ENCODE measurements at places on chromosomes 12 and 14. TPM values are rescaled to one million over a fixed set of nuclear protein-coding genes. Genes with fewer than 3 reads are reported as not detected.

The PTPRB gene
- total RNA-seq, result 151 TPM

The NR1H4 gene
- total RNA-seq, result not detected

The LTB4R gene
- total RNA-seq, result 10.5 TPM

The RIC8B gene
- 13.7 TPM for total RNA-seq

The OR6C2 gene
- not detected for total RNA-seq

The AP4S1 gene
- 7.2 TPM for total RNA-seq

The ABCC9 gene
- not detected for total RNA-seq

The MYO1A gene
- total RNA-seq, result not detected

The SCAF11 gene
- 95.0 TPM for total RNA-seq

The OR11H7 gene
- not detected for total RNA-seq

DNA sequence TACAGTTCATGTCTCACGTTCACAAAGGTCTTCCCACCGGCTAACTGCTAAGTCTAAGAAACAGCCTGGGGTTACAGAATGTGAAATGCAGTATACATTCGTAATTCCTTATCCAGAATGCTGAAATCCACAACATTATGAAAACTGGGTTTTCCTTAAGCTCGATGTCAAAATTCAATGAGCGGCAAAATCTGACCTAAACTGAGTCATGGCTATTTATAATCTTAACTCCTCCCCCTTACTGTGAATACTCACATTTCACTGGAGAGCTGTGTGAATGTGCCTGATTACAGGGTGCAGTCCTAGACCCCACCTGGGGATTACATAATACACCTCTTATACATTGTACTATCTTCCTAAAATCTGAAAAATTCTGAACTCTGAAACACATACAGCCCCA lies 35.3 kb downstream of the STX2 start:
- no peak for DNase-seq

DNA sequence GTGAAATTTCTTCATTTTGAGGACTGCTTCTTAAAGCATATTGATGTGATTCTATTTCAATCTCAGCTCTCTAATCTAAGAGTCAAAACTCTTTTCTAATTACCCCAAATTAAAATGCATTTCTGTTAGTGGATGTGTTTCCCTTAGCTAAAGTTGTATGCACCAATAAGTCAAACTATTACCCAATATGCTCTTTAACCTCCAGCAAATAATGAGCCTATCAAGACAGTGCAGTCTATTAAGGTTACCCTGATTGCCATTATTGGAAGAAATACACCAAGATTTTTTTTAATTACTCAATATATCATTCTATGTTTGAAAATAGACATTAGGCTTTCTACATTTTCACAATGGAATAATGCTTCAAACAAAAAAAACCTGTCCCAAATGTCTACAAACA lies 310.0 kb downstream of the BTG1 start:
- DNase-seq, result no peak

- no peak for DNase-seq
Observed at GRCh38 chr12:130226126-130226525, 63.9 kb downstream of the FZD10 start.

DNA sequence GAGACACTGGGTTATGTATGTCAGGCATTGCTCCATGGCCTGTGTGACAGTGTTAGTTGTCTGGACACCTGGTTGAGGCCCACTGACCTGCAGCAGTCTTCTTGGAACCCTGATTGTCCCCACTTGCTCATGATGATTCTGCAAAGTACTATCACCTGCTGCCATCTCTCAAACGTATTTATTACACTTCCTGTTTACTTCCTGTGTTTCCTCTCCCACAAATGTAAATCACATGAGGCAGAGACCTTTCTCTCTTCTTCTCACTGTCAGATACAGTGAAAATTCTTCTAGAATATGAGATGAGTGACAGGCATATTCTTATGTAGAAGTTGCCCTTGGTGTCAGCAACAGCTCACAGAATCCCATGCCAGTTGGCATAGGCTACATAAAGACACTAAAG lies 186.9 kb upstream of the CNTN1 start:
- DNase-seq, result no peak

DNA sequence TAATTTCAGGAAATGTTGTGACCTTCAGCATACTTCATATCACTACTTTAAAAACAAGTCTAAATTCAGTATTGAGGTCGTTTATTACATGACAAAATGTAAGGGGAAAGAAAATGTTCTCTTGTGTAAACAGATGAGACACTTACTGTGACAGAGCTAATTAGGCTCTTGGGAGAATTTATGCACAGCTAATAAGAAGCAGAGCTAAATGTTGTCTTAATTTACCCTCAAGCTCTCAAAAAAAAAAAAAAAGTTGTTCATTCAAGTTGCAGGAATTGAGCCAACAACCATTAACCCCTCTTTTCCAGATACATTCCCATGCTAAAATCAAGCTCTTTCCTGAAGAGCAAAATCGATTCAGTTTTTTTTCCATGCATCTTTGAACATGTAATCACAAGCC lies 1419.4 kb downstream of the FSCB start:
- no peak for DNase-seq

- no peak for DNase-seq
Observed at GRCh38 chr14:71748196-71748595, 184.0 kb upstream of the RGS6 start.

DNA sequence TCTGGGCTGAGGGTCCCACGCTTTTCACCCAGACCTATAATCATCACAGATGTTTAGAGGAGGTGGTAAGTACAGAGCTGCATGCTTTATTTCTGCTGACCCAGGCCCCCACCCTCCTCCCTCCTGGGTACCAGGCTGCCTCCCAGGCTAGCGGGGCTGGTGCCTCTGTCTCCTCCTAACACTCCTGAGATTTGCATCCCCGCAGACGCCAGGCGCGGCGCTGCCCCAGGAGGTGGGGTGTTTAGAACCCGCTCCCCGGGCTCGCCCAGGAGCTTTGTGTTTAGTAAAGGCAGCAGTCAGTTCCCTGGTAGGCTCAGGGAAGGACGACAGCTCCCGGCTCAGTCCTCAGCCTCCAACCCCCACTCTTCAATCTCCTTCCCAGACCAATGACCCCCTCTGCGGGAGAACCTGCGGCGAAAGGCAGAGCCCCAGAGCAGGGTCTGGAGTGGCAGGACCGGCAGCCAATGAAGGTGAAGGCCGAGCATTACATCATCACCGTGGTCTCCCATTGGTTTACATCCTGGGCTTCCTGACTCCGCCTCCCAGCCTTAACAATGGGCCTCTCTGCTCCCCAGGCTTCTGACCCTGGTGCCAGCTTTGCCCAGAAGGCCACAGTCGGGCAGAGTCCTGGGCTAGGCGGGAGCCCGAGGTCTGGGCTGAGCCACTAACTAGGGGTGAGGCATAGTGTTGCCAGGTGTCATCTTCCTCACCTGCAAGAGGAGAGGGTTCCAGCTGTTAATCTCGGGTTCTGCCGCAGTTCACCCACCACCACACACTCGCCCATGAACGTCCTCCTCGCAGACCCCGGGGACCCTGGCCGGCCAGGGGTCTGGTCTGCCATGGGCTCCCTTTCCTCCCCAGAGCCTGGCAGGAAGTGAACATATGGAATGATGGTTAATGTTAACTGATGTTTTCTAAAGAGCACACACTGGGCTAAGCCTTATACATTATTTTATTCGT lies 57.5 kb downstream of the CALM1 start:
- DNase-seq, result peak; percentile 95

DNA sequence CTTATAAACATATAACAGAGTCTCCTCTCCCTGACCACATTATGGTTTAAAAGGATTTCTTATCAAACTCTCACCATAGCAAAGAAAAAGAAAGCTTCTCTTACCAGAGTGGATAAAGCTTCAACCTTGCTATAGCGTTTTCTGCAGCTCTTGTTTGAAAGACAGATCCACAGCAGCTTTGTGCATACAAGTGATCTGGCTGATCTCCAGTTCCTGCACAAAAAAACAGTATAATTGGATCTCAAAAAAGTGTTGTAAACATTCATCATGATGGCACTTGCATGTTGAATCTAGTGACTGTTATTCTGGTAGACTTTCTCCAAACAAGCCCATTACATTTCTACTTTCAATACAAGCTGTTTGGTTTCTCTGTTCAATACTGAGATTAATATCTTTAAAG lies 178.9 kb upstream of the MGAT4C start:
- DNase-seq, result no peak

DNA sequence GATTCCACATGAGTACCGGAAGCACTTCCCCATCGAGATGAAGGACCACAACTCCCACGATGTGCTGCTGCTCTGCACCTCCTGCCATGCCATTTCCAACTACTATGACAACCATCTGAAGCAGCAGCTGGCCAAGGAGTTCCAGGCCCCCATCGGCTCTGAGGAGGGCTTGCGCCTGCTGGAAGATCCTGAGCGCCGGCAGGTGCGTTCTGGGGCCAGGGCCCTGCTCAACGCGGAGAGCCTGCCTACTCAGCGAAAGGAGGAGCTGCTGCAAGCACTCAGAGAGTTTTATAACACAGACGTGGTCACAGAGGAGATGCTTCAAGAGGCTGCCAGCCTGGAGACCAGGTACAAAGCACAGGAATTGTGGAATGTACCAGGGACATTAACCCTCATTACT lies 22.4 kb upstream of the GALNT16 start:
- DNase-seq, result no peak

- no peak for DNase-seq
Observed at GRCh38 chr12:4828176-4828575, 81.5 kb upstream of the KCNA1 start.

GRCh38 chr14:86530457-86530856 lies 1000.5 kb downstream of the FLRT2 start:
- DNase-seq, result no peak

GRCh38 chr12:107399046-107399445 lies 286.6 kb upstream of the PWP1 start:
- DNase-seq, result no peak

DNA sequence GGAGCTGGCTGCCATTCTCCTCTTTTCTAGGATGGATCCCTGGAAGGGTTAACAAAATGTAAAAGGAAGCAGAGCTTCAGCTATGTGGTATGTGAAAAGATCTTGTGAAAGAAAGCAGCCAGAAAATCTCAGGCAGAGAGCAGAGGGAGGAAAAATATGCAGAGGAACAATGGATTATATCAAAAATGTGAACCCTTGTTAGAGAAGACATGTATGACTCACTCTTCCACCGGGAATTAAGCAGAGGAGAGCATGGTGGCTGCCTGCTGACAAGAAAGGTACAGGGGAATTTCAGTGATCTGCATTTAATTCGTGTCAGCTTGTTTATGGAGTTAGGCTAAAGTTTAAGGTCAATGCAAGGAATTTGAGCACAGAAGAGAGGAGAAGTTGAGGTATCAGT lies 46.3 kb downstream of the KCNA1 start:
- no peak for DNase-seq

- DNase-seq, result no peak
Observed at GRCh38 chr12:27826076-27826475, 46.0 kb upstream of the MANSC4 start.

DNA sequence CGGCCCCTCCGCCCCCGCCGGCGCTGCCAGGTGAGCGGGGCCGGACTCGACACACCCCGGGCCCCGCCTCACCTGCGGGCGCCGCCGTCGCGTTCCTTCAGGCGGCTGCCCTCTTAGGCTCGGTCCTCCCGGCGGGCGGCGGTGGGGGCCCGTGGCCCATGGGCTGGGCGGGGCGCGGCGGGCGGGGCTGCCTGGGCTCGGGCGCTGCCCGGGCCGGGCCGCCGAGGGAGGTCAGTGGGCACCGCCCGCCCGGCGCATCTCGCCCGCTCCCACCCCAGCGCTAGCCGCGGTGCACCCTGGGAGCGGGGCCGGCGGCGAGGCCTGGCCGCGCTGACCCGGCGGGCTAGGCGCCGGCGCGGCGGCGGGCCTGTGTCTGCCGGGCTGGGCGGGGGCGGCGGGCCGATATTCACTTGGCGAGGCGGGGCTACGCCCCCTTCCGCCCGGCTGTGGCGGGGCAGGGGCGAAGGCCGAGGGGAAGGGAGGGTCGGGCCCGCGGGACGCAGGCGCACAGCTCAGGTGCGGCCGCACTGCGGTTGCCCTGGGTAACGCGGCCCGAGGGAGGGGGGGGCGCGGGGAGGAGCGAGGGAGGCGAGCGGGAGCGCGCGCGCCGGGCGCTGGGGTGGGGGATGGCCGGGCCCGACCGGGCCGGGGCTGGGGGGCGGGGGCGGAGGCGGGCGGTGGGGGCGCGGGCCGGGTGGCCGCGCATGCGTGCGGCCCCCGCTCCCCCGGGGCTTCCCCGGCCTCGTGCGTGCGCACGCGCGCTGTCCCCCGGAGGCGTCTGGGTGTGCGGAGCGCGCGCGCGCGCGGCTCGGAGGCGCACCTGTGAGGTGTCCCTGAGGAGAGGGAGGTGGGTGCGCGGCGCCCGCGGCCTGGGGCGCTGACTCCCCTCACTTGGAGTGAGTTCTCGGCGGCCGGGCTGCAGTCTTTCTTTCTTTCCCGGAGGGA lies at the start of the genes CCDC92 and ZNF664:
Gene CCDC92, minus strand, starts transcription at position 375 of the 945 bp plus-strand sequence. CDS start 28,526 bp downstream, outside the sequence.
Gene ZNF664, plus strand, starts transcription at position 759 of the 945 bp plus-strand sequence. CDS start 38,930 bp downstream, outside the sequence.
- peak; percentile 89 for DNase-seq

DNA sequence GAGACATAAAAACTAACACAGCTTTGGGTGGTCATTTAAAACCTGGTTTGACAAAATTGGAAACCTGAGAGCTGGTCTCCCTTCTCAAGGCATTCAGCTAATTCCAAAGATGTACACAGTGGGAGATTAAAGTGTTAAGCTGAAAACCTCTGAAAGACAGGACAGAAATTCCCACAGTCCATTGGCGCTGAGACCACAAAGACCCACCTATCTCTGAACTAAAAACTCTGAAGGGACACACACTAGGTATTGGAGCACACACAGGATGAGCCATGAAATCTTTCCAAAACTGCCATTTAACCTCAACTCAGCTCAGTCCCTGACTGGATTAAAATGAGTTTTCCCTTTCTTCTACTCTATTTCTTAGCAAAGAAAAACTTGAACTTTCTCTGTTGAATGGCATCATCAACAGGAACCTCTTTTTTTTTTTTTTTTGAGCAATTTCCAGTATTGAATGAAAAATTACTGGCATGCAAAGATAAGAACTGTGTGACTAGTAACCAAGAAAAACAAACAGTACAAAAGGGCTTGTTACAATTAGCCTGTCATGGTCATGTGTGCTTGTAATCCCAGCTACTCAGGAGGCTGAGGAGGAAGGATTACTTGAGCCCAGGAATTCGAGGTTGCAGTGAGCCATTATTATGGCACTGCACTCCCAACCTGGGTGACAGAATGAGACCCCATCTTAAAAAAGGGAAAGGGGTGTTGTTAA lies 82.4 kb downstream of the IPO8 start:
- peak; percentile 87 for DNase-seq

GRCh38 chr14:99229654-99230207 lies 42.3 kb downstream of the BCL11B start:
- no peak for DNase-seq

DNA sequence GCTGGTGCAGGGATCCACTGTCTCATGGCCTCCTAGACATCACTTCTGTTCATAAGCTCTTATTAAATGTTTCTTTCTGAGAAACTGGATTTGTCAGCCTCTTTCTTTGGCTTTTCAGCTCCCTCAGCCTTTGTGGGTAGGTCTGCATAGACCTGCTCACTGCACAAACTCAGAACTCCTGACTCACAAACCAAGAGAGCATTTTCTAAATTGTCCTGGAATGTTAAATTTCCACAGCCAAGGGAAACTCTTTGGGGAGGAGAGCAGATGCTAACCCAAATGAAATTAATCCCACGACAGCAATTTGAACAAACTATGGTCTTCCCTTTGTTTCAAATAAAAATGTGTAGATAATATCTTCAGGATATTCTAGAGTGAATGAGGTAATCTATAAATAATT lies 19.5 kb upstream of the CERS5 start:
- DNase-seq, result peak; percentile 16

GRCh38 chr14:29724991-29725390 lies 202.7 kb downstream of the PRKD1 start:
- DNase-seq, result no peak

Data from endothelial cell of umbilical vein (primary cell).